ENCODE measurements at places on chromosomes 11 and 22. TPM values are rescaled to one million over a fixed set of nuclear protein-coding genes. Genes with fewer than 3 reads are reported as not detected.

DNA sequence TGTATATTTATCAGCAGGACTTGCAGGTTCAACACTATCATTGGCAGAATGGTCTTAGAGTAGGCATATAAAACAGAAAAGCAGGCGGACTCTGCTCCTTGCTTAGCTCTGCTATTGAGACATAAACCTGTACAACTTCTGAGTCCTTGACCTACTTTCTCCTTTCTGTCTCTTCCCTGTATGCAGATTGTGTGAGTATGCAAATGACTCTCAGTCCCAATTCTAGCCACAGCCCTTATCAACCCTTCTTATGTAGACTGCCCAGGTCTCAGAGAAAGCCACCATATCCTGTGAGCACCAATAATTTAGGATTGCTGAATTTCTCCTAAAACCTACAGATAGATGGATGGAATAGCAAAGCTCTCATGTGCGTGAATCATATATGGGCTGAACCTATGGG lies 367.6 kb upstream of the DDI1 start:
- DNase-seq, result no peak

- peak; percentile 32 for DNase-seq
Observed at GRCh38 chr11:117841551-117842031, 17.0 kb upstream of the FXYD2 start.

TUBA8 gene
- total RNA-seq, result 1.3 TPM

GRCh38 chr11:44189986-44190882 lies 94.8 kb downstream of the EXT2 start:
- DNase-seq, result no peak

GRCh38 chr11:130585545-130585944 lies 137.1 kb downstream of the ADAMTS15 start:
- DNase-seq, result no peak

- no peak for DNase-seq
Observed at GRCh38 chr11:121347813-121348212, 55.2 kb downstream of the SC5D start.

- DNase-seq, result peak; percentile 44
Observed at GRCh38 chr11:3122775-3123201, 42.3 kb downstream of the OSBPL5 start.

DNA sequence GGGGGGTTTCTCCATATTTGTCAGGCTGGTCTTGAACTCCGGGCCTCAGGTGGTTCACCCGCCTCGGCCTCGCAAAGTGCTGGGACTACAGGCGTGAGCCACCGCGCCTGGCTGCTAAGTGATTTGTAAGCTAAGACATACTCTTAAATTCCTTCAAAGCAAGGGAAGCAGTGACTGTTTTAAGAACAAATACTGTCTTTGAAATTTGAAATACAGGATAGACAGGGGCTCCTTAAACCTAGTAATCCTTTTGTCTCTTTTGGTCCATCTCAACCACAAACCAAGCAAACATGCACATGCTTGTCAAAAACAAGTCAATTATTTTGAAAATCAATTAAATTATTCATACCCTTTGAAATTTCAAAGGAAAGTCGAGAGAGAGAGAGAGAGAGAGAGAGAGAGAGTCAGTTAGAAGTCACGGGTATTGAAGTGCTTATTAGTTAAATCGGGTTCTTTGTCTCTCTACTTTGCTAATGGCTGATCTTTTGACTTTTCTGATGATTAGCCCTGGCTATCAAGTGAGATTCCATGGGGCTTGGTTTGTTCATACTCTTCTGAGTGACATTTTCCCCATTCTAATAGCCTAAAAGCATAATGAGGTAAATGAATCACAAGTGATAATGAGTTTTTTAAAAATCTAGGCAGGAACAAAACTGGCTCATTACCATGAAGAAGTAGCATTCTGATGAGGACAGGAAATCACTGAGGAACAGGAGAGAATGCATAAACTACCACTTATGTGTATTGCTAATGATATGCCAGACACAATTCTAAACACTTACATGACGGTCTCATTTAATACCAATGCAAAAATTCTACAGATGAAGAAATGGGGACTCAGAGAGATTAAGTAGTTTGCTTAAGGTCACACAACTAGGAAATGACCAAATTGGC lies 48.0 kb downstream of the MCHR1 start:
- DNase-seq, result no peak
